Esophagus squamous epithelium (tissue), 5 donors: ENCODE measurements at places on chromosomes 6 and 20.

DNA sequence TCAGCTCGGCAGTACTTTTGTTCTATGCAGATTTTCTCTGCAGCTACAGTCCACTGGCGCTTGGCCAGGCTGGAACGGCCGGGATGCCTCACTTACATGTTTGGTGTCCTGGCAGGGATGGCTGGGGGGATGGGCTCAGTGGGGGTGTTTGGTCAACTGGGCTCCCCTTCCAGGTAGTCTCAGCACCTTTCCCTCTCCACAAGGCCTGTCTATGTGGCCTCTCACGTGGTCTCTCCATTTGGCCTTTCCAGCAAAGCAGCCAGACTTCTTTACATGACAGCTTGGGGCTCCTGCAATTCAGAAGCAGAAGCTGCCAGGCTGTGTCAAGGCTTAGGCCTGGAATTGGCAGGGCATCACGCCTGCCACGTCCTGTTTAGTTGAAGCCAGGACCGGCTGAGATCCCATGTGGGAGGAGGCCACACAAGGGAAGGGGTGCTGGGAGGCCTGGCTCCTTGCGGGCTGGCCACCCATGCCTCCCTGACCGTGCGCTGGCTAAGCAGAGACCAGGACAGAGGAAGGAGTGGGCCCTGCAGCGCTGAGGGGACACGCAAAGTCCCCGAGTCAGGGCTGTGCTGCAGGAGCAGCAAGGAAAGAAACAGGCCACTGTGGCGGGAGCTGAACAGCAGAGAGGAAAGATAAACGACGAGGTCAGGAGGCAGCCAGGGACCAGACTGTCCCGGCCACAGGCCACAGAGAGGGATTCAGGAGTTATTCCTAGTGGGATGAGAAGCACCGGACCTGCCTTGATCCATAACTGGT, 38.9 kb downstream of the MGME1 start:
- DNase-seq: no peak

DNA sequence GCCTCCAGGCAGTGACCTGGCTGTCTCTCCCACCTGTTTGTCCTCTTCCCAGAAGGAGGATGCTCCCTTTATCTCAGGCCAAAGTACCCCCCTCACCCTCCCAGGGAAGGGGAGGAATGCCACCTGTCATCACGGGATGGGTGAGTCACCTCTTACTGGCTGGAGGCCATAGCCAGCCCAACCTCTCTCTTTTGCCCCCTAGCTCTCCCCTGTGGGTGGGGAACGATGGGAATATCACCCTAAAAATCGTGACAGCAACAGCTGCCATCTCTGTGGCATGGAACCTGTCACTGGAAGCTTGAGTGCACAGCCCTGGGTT, 137.5 kb upstream of the PTPN1 start:
- DNase-seq: no peak

GRCh38 chr6:68046756-68047155, 588.3 kb upstream of the ADGRB3 start:
- no peak for DNase-seq

GRCh38 chr6:2028457-2029038, 216.9 kb downstream of the GMDS start:
- no peak for DNase-seq

DNA sequence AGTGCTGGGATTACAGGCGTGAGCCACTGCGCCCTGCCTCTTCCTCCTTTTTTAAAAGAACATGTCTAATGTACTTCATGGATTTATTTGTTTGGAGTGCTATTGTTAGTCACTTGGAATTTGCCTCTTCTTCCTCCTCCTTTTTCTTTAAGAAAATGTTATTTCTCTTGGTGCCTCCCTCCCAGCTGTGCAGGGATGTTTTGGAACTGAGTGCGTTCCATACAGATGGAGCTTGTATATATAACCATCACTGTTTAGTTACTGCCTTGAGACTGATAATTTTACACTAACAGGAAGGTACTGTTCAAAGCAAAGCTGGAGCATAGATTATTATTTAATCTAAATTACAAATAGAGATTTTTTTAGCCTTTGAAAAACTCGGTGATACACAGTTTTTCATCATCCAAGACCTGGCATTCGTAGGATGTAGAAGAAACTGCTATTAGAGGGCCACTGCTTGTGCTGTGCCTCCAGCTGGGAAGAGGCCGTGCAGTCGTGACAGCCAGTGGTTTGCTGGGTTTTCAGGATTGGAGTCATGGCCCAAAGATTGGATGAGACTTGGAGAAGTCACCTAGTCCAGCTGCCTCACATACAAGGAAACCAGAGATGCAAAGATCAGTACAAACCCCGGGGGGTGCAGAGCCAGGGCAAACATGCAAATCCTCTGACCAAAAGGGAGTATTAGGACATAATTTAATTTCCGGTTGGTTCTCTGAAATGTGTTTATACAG, 123.1 kb downstream of the PLEKHG1 start:
- no peak for DNase-seq
